Stimulated activated memory B cell treated with anti-CD40 and anti-IgM and Interleukin-4, amounts not matched to agents 10 μg/mL and 1 μg/mL and 100 μg/mL, for 72 hours (primary cell): ENCODE measurements at places on chromosomes 1 and 21.

- ATAC-seq = no peak
These were observed 405.0 kb upstream of the POU3F1 start for GRCh38 chr1:38451541-38451993.

GRCh38 chr1:170694172-170694926, 30.4 kb downstream of the PRRX1 start:
- no peak for ATAC-seq

- no peak for ATAC-seq
These were observed 9.7 kb upstream of the IFI16 start for GRCh38 chr1:159000070-159000409.

GRCh38 chr1:44442791-44443190, 37.7 kb downstream of the RNF220 start:
- ATAC-seq = no peak

DNA sequence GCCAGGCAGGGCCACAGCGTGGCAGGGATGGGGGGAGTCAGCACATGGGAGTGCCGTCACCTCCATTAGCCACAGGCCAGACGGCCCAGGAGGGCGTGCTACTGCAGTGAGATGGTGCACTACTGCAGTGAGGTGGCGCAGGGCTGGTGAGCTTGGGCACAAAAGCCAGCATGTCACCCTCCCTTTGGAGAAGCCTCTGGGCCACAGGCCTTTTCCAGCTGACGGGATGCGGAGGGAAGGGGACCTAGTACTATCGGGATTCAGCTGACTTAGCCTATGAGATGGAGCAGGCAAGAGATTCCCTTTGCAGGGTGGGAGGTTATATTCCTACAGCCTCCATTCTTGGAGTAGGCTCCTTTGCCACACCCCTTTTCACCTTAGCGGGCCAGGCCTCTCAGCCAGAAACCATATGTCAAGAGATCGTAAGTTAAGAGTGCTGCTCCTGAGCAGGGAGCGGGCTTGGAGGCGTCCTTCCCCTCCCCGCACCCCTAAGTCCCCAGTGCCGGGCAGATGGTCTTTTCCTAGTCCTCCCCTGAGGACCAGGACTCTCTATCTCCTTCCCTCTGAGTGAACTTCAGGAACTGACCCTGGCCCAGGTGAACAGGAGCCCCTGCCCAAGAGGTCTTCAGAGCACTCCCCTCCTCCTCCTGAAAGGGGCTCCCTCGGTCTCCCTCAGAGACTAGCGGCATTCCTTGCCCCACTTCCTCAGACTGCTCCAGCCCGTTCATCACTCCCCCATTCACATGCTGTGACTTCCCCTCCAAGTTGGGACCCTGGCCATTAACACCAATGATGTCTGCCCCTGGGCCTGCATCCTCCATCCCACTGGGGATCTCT, 8.2 kb downstream of the NES start:
- ATAC-seq = no peak

DNA sequence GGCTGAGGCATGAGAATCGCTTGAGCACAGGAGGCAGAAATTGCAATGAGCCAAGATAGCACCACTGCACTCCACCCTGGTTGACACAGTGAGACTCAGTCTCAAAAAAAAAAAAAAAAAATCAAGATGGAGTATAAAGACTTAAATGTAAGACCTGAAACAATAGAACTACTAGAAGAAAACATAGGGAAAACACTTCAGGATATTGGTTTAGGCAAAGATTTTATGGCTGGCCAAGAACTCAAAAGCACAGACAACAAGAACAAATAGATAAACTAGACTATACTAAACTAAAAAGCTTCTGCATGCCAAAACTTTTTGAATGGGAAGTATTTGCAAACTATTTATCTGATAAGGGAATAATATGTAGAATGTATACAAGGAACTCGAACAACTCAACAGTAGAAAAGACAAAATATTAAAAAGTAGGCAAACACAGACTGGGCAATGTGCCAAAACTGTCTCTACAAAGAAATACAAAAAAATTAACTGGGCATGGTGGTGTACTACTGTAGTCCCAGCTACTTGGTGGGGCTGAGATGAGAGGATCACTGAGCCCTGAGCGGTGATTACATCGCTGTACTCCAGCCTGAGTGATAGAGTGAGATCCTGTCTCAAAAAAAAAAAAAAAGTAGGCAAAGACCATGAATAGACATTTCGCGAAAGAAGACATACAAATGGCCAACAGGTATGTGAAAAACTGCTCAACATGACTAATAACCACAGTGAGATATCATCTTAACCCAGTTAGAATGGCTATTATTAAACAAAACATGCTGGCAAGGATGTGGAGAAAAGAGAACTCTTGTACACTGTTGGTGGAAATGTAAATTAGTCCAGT, 25.3 kb downstream of the DTL start:
- no peak for ATAC-seq

DNA sequence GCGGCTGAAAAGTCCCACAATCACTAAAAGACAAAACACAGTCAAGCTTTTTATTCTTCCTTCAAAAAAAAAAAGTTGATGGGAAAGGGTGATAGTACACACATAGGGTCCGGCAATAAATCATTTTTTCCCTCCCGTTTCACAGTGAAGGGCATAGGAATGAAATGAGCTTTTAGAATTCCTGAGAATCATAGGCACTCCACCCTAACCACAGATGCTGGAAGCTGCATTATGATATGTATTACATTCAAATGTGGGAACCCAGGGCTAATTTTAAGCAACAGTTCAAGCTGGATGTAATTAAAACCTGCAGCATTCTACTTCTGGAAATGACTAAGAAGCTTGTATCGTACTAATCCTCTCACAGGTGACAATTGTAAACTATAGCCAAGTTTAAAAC, 75.7 kb upstream of the KCNJ15 start:
- ATAC-seq = no peak

GRCh38 chr21:42614396-42614795, 39.0 kb upstream of the PDE9A start:
- no peak for ATAC-seq

DNA sequence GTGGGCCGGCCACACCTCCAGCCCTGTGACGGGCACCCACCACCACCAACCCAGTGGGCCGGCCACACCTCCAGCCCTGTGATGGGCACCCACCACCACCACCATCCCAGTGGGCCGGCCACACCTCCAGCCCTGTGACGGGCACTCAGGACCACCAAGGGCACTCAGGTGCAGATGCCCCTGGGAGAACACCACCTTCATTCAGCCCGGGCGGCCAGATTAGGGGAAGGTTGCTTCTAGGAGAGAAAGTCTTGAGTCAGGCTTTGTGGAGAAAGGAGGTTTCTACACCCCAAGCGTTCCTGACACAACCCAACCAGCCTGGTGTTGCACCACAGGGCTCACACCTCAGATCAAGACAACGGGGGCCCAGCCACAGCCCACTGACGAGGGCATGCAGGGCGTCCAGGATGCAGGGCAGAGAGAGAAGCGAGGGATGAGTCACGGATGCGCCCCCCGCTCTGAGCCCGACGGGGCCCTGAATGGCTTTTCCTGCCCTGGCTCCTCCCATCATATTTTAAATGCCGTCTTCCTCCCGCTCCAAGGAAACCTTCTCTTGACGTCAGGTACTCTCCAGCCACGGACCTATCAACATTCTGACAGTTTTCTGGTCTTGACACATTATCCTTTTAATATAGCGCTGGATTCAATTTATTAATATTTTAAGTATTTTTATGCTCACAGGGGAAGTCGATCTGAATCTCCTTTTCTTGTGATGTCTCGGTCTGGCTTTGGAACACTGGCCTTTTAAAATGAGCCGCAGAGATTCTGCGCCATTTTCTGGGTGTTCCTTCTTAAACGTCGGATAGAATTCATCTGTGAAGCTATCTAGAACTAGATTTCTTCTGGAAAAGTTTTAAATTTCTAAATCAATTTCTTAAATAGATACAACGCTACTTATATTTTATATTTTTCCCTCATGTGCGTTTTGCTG, 631 bp upstream of the SPATC1L start:
- ATAC-seq = peak; percentile 86

- no peak for ATAC-seq
These were observed 52.6 kb downstream of the ZNF644 start for GRCh38 chr1:90969241-90969640.

DNA sequence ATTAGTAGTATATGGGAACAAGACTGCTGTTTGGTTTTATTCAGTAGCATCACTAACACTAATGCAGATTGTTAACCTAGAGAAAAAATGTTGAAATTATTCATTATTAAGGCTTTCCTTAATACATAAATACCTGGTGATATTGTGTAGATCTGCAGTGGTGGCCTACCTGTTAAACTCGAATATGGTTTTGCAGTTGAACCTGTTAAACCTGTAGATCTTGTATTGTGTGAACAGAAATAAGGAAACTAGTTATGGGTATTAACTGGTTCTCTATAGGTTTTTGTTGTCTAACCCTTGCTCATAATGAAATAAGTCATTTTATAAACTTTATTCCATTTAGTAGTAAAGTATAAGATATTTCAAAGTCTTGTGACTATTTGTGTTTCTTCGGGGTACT, 23.9 kb downstream of the PKN2 start:
- no peak for ATAC-seq
